Umbilical cord (tissue), 2 donors: ENCODE measurements at places on chromosomes 12 and 14. TPM values are rescaled to one million over a fixed set of nuclear protein-coding genes. Genes with fewer than 3 reads are reported as not detected.

- DNase-seq, result peak; percentile 91
Measured at GRCh38 chr12:6372403-6373003, 2.9 kb downstream of the SCNN1A start.

- no peak for DNase-seq
Measured at GRCh38 chr12:13387101-13387500, 190.6 kb downstream of the EMP1 start.

DNA sequence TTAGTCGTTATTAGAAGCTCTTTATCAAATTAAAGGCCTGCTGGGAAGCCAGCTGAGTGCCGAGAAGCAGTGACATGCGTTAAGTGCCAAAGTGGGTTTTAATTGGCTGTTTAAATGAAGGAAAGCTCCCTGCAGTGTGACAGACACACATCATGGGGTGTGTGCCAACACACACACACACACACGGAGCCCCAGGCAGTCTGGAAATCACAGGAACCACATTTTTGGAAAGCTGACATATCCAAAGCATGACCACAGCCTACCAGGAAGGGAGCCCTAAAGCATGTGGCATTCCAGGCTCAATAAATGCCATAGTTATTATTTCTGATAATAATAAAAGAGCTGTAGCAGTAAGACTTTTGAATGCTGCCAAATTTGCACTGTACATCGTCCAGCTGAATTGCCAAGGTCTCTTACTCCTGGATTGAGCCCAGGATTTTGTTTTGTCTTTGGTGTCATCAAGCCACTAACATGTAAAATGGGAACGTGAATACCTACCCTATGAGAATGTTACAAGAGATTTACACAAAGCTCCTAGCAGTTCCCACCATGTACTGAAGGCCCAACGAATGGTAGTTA lies 135.1 kb downstream of the TMEM30B start:
- no peak for DNase-seq

- DNase-seq, result peak; percentile 25
Measured at GRCh38 chr14:57871459-57872080, 5.7 kb upstream of the SLC35F4 start.

- no peak for DNase-seq
Measured at GRCh38 chr12:57822392-57823130, 4.0 kb upstream of the AVIL start.

DNA sequence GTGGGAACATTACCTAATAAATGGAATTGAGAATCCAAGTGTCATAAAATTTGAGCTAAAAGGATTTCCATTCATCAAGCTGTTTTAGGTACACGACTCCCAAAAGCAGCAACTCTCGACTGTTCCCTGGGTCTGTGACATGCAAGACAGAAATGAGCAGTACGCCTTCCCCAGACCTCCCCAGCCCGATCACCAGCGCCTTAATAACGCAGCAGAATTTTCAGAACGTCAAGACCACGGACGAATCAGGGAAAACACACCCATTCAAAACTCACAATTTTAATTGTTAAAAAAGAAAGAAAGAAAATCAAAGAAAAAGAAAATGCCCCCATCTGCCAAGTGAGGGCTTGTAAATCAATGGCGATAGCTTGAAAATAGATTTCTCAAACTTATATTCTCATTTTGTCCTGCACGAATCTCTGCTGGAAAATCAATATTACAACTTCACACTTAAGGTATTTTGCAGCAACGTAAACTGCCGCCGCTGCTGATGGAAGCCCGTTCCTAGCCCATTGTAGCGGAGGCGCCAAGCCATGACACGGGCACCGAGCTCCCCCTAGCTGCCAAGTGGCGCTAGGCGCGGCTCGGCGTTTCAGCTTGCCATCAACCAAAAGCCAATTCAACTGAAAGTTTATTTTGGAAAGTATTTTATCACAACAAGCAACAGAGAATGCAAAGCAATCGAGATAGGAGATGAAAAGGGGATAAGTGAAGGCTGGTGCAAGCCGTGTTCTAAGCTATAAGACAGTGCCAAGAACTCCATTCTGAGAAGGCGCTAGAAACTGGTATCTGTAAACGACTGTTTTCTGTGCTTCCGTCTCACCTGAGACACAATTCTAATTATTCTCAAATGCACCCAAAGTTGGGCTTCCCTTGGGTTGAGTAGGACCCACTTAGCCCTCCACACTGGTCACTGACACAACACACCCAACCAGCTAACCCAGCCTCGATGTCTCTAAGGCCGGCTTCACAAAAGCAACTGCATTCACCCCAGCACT lies 5.5 kb downstream of the BCL11B start:
- peak; percentile 75 for DNase-seq

- no peak for DNase-seq
Measured at GRCh38 chr12:124868252-124869058, 4.8 kb upstream of the SCARB1 start.

DNA sequence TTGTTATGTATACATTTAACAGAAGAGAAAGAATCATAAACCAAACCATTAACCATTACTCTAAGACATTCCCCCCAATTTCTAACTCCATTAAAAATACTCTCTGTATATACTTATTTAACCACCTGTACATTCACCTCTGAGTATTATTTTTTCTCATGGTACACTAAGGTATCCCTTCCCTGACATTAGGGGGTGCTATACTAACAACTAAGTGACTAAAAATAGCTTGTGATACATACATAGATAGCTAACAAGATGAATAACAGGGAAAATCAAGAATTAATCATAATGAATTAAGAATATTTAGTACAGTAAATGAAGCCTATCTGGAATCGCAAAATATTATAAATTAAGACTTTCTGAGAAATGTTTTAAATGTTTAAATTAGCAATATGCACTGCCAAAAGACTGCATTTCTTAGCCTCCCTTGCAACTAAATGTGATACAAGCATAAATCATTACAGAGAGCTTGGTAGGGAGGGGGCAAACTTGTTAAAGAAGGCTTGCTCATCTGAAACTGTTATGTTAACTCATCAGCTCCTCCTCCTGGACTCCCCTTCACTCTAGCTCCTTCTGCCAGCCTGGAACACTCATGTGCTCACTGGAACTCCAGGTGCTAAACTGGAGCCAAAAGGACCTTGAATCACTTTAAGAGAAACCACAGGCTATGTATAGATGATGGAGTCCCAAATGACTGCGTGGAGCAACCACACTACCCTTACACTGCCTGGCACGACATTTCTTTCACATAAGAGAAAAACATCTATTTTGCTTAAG lies 14.9 kb downstream of the C2CD5 start:
- DNase-seq, result no peak

- DNase-seq, result no peak
Measured at GRCh38 chr12:26402648-26403047, 207.3 kb downstream of the SSPN start.

DNA sequence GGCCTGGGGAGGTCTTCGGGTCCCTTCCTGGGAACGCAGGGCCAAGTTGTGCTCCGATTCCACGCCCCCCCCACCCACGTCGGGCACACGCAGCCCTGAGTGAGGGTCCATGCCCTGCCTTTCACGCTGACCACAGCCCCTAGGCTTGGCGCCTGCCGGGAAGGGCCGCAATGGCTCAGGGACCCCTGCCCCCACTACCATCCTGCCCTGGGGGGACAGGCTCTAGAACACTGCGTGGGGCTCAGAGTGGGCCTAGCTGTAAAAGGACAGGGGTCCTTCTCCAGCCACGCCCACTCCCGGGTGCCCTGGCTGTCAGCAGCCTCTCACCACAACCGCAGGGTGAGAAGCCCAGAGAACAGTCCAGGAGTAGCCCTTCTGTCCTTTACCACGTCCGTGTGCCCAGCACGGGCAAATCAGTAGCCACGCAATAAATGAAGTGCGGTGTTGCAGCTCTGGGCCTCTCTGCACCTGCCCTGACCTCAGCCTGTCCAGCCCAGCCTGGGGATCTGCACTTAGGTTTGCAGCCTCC lies 9.4 kb upstream of the GPR68 start:
- no peak for DNase-seq

- peak; percentile 82 for DNase-seq
Measured at GRCh38 chr14:43687921-43688320, 819.2 kb downstream of the FSCB start.

DNA sequence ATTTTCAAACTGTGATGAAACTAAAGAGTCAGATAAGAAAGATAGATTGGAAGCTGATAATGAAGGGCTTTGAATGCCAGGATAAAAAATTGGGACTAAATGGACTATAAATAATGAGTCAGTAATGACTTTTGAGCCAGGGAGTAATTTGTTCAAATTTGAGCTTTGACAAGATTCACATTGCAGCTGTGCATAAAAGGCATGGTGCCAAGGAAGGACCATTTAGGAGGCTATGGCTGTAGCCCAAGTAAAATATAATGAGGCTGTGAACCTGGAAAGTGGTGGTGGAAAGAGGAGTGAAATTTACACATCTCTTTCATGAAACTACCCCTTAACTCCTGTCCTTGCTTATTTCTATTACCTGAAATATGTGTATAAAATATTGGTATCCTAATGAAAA lies 218.5 kb downstream of the SLC6A15 start:
- no peak for DNase-seq

DNA sequence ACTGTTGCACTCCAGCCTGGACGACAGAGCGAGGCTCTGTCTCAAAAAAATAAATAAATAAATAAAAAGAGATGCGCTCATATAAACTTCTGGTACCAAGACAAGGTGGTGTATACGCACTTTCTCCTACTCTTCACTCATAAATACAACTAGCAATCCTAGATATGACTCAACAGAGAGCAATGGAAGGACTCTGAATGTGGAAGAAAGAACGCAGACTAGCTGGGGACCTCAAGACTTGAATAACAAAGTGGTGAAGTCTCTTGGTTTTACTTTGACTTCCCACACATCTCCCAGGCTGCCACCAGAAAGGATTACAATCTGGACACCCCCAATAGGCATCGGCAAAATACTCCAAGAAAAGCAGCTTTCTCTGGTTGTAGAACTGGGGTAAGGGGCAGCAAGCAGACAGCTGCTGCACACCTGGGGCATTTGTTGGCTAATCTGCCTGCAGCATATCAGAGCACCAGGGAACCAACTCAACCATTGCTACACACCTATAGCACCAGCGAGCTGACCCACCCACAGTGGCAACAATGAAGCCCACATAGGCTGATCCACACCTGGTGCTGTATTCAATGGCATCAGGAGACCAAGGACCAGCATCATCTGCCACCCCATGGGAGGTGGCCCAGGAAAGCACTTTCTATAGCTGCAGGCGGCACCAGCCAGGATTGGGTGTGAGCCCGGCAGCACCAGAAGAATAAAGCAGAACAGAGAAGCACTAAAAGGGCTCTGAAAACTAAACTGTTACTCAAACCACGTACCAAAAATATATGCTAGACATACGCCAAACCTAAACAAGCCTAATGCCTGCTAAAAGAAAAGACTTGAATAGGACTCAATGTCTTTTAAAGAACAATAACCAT lies 1231.7 kb upstream of the TMEM132C start:
- DNase-seq, result no peak

DNA sequence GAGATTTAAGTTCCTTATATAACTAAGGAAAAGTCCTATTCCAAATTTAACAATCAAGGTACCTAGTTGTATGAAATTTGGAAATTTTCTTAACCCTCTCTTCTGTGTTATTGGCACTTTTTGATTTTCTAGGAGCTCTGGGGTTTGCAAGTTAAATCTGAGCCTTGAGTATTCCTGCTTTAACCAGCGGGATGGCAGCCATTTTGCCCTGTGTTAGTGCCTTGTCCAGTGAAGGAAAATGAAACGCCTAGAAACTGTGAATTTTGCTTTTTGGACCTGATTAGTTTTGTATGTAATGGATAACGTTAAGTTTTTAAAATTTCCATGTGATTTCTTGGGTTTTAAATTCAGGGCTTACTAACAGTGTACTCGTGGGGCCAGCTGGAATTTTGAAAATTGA lies 45.1 kb downstream of the DIP2B start:
- no peak for DNase-seq

GRCh38 chr14:78790271-78790670 lies 620.1 kb downstream of the NRXN3 start:
- DNase-seq, result peak; percentile 1

DNA sequence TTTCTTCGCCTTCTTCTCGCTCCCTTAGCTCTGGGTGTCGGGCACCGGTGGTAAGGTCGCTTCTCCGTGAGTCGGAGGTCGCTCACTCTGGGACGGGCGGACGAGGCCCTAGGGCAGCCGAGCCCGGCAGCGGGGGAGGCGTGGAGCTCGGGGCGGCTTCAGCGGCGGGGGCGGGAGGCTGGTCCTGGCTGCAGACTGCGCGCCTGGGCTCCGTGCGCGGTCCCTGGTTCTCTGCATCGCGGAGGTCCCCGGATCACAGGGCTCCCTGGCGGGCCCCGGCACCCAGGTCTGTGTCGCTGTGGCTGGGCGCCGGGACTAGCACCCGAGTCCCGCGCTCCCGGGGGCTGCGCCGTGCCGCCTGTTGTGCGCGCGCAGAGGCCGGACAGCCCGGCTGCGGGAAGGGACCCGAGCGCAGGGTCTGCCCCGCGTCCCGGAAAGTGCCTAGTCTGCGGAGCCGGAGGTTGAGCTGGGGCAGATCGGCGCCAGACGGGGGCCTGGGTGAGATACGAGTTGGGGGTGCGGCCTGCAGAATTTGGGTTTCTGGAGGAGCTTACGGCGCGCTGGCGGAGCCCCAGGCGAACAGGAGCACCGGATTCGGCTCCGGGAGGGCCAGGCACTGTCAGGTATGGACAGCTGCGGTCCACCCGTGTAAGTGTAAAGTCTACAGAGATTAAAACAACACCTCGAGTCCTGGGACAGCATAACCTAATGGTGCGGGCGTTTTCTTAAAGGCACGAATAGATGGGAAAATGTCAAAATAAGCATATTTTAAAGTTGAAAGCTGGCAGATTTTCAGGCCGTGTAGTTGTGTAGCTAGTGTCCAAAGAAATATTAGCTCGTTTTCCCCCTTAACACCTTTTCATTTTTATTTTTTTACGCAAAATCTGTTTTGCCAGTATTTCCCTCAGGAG lies 713 bp downstream of the FRMD6 start:
- no peak for DNase-seq

DNA sequence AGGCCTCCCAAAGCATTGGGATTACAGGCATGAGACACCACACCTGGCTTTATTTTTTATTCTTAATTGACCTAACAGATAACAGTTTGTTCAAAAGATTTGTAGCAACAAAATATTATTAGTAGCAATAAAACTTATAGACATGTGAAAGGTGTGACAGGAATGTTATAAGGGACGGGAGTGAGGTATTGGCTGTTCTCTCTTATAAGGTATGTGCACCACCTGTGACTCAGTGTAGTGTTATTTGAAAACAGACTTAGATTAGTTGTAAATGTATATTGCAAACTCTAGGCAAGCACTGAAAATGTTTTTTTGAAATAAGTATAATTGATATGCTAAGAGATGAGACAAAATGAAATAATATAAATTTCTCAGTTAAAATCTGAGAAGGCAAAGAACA lies 57.8 kb downstream of the KLRG1 start:
- DNase-seq, result no peak

The AICDA gene
- total RNA-seq, result 0.96 TPM

The SMIM10L1 gene
- total RNA-seq, result 12.5 TPM

The CD69 gene
- total RNA-seq, result 5.1 TPM

The BDKRB2 gene
- 7.0 TPM for total RNA-seq

The C12orf75 gene
- total RNA-seq, result 94.9 TPM

The KRT72 gene
- total RNA-seq, result 1.2 TPM

The C12orf54 gene
- not detected for total RNA-seq

The KIF26A gene
- 11.8 TPM for total RNA-seq

The SLC38A4 gene
- 22.1 TPM for total RNA-seq

The ZBTB25 gene
- total RNA-seq, result 11.8 TPM

The UNC79 gene
- 2.4 TPM for total RNA-seq

The ANKS1B gene
- 65.5 TPM for total RNA-seq

The MANSC4 gene
- 3.9 TPM for total RNA-seq

The SCN8A gene
- total RNA-seq, result 6.0 TPM

The SLCO1A2 gene
- 7.0 TPM for total RNA-seq

The METTL3 gene
- total RNA-seq, result 38.3 TPM

The LRRC43 gene
- total RNA-seq, result 1.7 TPM
